Panc1 (cell line): ENCODE measurements at places on chromosomes 12 and 14. TPM values are rescaled to one million over a fixed set of nuclear protein-coding genes. Genes with fewer than 3 reads are reported as not detected.

DNA sequence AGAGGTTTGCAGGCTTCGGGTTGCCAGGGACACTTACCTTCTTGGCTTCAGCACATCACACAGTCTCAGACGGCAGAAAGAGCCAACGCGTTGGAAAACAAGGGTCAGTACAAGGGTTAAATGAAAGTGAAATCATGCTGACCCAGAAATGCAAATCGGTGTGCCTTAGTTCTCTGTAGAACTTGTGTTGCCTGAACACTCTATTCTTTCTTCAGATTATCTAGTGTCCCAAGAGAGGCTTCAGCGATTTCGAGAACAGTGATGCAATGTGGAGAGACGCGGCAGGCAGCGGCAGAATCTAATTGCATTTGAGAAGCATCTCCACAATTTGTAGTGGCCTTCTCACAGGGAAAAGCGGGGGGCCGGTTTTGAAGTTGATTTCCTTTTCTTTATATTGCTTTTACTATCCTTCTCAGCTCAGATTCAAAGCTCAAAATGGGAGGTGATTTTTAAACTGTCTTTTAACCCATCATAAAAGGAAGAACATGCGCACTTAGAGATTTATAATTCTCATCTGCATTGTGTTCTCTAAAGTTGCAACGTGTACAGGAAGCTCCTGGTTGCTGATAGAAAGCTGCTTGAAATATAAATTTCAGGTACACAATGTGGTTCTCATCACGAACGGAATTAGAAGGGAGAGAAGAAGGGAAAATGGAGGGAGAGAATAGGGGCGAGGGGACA, 67.8 kb upstream of the EGLN3 start:
- DNase-seq: no peak
- H3K4me1 ChIP-seq: no peaks in the 10 kb centered on the region
- no peaks in the 10 kb centered on the region for H3K27me3 ChIP-seq

DNA sequence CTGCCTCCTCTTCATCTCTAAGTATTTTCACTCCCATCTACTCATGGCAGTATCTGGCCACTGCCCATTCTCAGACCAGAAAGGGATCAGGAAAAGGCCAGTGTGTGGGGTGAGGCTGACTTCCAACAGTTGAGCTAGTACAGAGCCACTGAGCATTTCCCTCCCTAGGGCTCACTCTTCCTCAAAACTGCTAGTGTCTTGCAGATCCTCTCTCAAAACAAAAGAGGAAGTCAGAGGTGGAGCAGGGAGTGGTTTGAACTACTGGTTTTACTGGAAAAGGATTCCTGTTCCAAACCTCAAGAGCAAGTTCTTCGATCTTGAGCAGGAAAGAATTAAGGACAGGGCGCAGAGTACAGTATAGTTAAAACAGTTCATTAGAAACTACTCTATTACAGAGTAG, 11.7 kb upstream of the RNASE10 start:
- H3K4me3 ChIP-seq: no peak overlapping the region
- H3K27ac ChIP-seq: no peak overlapping the region
- no peaks in the 10 kb centered on the region for H3K4me1 ChIP-seq
- no peak for DNase-seq
- no peaks in the 10 kb centered on the region for H3K36me3 ChIP-seq

DNA sequence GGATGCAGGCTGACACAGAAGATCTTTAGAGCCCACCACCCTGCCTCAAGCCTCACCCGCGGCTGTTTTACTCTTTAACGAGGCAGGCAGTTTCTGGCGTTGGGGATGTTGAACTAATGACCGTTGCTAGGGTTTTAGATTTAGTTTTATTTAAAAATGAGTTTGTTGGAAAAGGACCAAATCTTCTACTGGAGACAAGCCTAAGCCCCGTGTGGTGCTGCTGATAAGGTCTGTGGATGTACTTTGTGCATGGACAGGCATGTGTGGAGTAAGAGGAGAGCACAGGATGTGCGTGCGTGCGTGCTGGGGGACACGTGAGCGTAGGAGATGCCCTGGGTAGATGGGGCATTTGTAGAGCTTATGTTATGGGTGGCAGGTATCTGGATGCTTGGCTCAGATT, 5.7 kb downstream of the NTF3 start:
- no peak for DNase-seq
- no peaks in the 10 kb centered on the region for H3K4me1 ChIP-seq

DNA sequence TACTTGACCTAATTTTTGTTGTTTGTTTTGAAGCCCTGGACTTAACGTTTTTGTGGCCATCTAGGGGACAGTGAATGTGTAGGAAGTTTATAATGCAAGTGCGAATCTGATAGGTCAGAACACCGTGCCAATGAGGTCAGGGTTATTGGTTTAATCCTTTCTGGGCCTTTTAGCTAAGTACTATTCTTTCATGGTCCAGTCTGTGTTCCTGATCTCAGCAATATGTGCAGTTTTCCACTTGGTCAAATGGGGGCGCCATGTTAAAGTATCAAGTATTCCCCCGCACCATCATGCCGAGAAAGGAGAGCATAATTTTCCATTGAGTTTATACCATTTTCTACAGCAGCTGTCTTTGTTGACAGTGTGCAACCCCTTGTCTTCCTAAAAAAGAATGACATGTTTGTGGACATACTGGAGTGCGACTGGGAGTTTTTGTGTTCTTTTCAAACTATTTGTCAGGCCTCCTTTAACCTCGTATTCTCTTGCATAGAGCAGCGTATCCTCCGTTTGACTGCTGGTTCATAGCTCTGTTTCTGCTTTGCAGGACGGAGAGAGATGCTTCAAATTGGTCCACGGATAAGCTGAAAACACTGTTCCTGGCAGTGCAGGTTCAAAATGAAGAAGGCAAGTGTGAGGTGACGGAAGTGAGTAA, 1.3 kb downstream of the AHSA1 start:
- peak overlapping the region; percentile 75 for H3K4me3 ChIP-seq
- peaks cover 11% of the 10 kb centered on the region for H3K4me1 ChIP-seq
- no peaks in the 10 kb centered on the region for H3K27me3 ChIP-seq
- H3K27ac ChIP-seq: peak overlapping the region; percentile 98
- no peak for DNase-seq

DNA sequence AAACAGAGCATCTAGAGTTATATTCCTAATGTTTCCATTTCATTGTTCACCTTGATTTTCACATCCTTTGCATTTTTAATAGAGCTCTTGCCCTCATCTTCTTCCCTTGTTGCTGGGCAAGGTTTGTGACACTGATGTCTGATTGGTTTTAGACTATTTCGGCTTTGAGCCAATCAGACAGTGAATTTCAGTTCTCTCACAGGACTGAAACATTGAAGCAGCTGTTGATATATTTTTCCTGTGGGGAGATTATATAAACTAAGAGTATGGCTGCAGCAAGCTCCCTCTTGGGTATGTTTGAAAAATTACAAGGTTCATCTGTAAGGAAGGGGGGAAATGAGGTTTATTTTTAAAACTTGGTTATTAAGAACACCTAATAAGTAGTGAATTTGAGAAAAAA, 51.2 kb downstream of the ATF7IP start:
- no peak for DNase-seq
- peak overlapping the region; percentile 51; the same call in 1 of the 2 replicates for H3K27ac ChIP-seq
- no peaks in the 10 kb centered on the region for H3K36me3 ChIP-seq

DNA sequence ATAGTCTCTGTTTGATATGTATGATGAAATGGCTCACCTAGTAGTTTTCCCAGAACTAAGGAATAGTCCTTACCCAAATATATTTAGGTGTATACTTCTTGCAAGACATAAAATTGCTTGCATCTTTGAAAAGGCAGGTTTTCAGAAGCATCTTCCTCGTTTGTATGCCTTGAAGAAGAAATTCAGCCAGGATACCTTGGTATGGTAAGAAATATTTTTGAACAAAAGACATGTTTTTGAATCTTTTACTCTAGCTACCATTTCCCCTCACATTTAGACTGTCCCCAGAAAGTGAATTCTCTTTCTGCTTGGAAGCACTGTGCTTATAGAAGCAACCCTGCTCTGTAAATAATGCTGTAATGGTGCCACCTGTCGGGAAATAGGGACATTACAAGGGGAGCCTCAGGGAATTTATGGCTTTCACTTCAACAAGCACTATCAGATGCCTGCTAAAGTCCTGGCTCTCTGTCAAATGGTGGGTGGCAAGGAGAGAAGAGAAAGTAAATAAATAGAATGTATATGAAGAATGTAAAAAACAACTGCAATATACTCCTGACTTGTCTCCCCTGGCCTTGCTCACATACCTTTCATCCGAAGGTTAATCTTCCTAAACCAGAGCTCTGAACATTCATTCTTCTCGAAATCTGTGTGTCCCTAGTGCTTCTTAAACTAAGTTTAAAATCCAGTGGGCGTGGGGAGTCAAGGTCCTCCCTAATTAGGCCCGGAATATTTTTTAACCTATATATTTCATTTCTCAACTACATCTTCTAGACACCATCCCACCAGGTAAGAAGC, 6.1 kb downstream of the CCDC184 start:
- peaks cover 7% of the 10 kb centered on the region for H3K27me3 ChIP-seq
- H3K4me1 ChIP-seq: no peaks in the 10 kb centered on the region
- H3K4me3 ChIP-seq: no peak overlapping the region
- DNase-seq: peak; percentile 67
- no peak overlapping the region for H3K27ac ChIP-seq
- no peaks in the 10 kb centered on the region; the same call in 1 of the 2 replicates for H3K36me3 ChIP-seq

DNA sequence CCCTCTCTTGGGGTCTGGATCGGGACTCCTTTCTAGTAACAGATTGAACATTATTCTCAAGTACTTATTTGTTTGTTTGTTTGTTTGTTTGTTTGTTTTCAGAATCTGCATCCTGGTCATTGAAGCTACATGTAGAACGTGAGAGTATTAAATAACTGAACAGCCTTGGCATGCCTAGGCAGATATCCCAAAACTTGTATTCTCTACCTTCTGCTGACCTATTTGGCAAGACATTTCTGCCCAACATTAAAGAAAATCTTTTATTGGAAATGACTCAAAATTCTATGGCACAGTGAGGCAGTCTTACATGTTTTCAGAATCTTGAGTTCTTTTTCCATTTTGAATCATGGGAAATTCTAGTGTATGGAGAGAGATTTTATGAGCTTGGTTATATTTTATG, 165.1 kb upstream of the CNOT2 start:
- DNase-seq: no peak
- H3K27me3 ChIP-seq: no peaks in the 10 kb centered on the region
- H3K4me3 ChIP-seq: no peak overlapping the region
- H3K4me1 ChIP-seq: no peaks in the 10 kb centered on the region
- no peaks in the 10 kb centered on the region for H3K36me3 ChIP-seq

GRCh38 chr12:112025808-112026375, 12.7 kb downstream of the ERP29 start:
- H3K4me1 ChIP-seq: no peaks in the 10 kb centered on the region
- no peak overlapping the region for H3K4me3 ChIP-seq
- DNase-seq: no peak
- H3K27me3 ChIP-seq: no peaks in the 10 kb centered on the region
- H3K36me3 ChIP-seq: peaks cover 29% of the 10 kb centered on the region

- H3K27me3 ChIP-seq: no peaks in the 10 kb centered on the region
- no peaks in the 10 kb centered on the region for H3K36me3 ChIP-seq
- DNase-seq: no peak
- H3K4me3 ChIP-seq: no peak overlapping the region
- no peaks in the 10 kb centered on the region for H3K4me1 ChIP-seq
Measured at GRCh38 chr14:71465316-71465715, 466.9 kb upstream of the RGS6 start.

GRCh38 chr12:69392179-69392928, 32.8 kb downstream of the YEATS4 start:
- H3K4me1 ChIP-seq: no peaks in the 10 kb centered on the region
- H3K27ac ChIP-seq: no peak overlapping the region
- DNase-seq: no peak

DNA sequence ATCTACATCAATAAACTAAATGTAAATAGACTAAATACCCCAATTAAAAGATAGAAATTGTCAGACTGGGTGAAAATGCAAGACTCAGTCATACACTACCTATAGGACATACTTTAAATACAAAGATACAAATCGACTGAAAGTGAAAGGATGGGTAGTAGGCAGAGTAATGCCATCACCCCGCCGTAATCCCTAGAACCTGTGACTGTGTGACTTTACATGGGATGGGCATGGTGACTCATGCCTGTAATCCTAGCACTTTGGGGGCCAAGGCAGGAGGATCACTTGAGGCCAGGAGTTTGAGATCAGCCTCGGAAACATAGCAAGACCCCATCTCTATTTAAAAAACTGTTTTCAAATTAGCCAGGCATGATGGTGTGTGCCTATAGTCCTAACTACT, 2.6 kb upstream of the EVL start:
- H3K4me3 ChIP-seq: no peak overlapping the region
- H3K36me3 ChIP-seq: no peaks in the 10 kb centered on the region
- no peak for DNase-seq
- H3K27me3 ChIP-seq: no peaks in the 10 kb centered on the region
- no peaks in the 10 kb centered on the region for H3K4me1 ChIP-seq
- H3K27ac ChIP-seq: no peak overlapping the region

DNA sequence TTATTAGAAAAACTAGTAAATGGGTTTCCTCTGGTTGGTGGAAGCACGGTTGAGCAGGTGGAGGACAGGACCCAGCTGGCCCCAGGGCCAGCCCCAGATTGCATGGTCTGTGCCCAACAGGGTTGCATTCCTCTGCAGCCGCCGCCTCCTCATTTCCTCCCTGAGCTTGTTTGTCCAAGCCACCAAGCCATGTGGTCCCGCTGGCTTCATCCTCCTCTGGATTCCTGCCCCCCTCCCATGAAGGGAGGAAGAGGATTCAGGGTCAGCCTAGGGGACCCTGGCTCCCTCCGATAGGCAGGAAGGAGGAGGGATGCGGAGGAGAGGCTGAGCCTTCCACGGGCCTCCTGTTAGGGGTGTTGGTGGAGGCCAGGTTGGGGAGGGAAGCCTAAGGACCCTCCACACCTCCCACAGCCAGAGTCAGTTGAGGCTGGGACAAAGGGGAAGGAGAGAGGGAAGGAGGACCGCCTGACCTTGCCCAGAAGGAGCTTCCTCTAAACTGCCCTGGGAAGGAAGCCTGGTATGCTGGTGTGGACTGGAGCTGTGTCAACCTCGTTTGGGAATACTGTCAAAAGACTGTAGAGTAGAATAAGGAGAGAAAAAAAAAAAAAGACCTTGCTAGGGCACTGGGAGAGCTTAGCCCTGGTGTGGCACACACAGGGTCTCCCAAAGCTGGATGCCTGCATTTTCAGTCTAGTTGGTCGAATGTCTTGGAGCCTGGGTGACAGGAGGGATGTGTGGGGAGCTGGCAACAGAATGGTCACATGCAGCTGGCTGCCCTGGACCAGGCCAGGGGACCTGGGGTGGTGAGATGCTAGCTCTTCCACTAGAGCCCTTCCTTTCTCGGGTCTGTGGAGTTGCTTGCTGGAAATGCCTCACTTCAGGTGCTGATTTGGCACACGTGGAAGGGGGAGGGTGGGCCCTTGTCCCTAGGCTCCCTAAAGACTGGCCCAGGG, 42.4 kb downstream of the PLEKHG3 start:
- no peak overlapping the region for H3K4me3 ChIP-seq
- no peak overlapping the region for H3K27ac ChIP-seq
- no peaks in the 10 kb centered on the region for H3K4me1 ChIP-seq
- no peaks in the 10 kb centered on the region for H3K27me3 ChIP-seq
- DNase-seq: no peak

Gene CCND2
- total RNA-seq: 1.5 TPM

Gene SLC6A13
- 0.57 TPM for total RNA-seq

Gene MSRB3
- total RNA-seq: 89.7 TPM

Gene FOXM1
- 71.2 TPM for total RNA-seq

Gene P2RX7
- 0.23 TPM for total RNA-seq

Gene TIMELESS
- 46.2 TPM for total RNA-seq

Gene SERPINA10
- total RNA-seq: 0.03 TPM

Gene TCTN2
- total RNA-seq: 14.7 TPM

Gene KLRF1
- 1.1 TPM for total RNA-seq
